ENCODE measurements at places on chromosomes 7 and 10.

- DNase-seq: no peak
These were observed 369.7 kb upstream of the MYO3A start for GRCh38 chr10:25564351-25564750.

GRCh38 chr7:81705206-81705605 lies 64.6 kb downstream of the HGF start:
- no peak for DNase-seq

DNA sequence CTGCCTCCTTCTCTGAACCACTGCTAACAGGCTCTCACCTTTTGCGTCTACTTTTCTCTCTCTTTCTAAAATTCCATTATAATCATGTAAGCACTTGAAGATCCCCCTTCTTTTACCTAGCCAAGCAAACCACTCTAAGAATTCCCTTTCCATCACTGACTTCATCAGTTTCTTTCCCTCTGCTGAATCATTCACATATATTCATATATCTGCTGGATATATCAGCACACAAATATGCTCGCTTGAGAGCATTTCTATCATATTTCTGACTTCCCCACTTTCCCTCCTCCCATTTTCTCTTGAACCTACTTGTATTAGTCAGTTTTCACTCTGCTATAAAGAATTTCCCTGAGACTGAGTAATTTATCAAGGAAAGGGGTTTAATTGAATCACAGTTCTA lies 84.2 kb upstream of the LRRN3 start:
- no peak for DNase-seq

DNA sequence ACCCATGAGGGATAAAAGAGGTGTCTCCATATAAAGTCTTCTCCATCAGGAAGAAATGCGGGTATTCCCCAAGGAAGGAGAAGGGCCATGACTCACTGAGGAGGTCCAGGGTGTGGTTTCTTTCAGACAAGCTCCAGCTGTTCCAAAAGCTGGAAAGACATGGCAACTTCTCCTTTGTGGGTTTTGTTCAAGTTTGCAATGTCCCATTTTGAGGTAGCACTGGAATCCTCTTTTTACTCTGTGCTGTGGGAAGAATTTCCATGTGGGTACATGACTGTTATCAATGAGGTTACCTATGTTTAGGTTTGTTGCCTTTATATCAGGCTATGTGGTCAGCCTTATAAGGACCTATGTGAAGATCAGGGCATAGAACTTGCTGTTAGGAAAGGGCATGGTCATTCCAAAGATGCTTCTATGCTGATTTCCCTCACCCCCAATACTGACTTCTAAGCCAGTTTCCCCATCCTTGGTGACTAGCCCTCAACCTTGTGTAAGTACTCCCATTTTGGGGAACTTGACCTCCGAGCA lies 697.5 kb downstream of the INHBA start:
- DNase-seq: peak; percentile 92

GRCh38 chr7:124032369-124033094 lies at the start of gene TMEM229A:
TSS of gene TMEM229A (minus strand) at chr7:124033067. CDS start at chr7:124033003, 64 bp downstream.
- DNase-seq: peak; percentile 75

GRCh38 chr7:151440799-151441445 lies 981 bp upstream of the CRYGN start:
- no peak for DNase-seq

DNA sequence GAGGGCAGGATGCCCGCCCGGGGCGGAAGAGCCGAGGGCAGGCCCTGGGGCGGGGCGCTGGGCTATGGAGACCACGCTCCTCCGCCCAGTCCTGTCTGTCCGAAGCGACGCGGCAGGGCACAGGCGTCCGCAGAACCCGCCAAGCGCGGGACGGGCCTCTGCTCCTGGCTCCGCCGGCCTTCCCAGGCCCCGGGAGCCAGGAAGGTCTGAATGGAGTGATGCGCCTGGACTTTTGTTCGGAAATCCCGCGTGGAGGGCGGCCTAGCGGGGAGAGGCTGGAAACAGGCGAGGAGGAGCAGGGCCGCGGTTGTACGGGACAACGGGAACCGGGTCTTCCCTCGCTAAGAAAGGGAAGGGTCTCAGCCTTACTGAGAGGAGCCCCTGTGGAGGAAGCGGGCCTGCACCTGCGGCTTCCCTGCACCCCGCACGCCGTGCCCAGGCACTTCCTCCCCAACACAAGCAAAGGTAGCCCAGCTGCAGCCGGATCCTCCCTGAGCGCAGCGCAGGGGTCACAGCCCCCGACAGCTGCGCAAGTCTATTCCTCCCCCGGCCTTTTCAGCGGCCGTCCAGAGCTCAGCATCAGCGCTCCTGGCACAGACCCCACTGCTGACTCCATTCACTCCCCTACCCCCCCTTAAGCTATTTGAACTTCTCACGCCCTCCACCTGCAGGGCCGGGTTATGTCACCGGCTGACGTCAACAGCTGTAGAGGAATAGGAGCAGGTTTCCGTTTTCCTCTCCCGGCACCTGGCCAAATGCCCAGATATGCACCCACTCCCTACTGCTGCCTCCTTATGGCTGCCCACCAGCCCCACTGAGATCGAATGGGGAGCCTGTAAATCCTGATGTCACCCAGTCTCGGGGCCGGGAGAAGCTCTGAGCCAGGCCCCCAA lies 143.2 kb upstream of the RET start:
- no peak for DNase-seq

DNA sequence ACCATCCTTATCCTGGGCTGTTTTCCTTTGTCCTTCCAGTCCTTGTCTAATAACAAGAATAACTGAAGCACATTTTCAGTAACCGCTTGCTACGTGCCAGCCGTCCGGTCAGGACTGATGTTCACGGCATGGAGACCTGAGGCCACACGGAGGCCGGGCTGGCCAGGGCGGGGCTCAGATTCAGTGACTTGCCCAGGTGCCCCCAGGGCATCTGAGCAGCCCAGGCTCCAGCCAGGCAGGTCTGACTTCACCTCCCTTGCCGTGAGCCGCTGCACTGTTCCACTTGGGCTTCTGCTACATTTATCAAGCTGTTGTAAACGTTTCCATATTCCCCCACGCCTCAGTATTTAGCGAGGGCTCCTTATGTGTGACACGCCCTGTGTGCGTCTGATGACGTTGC lies 43.6 kb upstream of the AP5Z1 start:
- no peak for DNase-seq

DNA sequence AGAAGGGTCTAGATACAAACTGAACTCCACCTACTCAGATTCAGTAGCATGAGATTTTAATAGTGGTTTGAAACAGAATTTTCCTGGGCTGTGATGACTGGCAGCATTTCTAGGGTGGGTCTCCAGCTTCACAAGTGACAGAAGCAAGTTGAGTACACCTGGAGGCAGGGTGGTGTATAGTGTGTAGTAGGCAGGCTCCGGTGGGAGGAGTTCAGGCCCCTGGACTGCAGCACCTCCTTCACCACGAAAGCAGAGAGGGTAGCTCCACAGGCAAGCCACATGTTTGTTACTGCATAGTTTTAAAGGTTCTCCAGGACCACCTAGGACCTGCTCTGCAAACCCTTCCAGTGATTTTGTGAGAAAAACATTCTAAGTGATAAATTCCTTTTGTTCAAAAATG lies 347.2 kb downstream of the PARD3 start:
- DNase-seq: no peak

GRCh38 chr10:132383101-132383500 lies 13.9 kb upstream of the PWWP2B start:
- DNase-seq: no peak

DNA sequence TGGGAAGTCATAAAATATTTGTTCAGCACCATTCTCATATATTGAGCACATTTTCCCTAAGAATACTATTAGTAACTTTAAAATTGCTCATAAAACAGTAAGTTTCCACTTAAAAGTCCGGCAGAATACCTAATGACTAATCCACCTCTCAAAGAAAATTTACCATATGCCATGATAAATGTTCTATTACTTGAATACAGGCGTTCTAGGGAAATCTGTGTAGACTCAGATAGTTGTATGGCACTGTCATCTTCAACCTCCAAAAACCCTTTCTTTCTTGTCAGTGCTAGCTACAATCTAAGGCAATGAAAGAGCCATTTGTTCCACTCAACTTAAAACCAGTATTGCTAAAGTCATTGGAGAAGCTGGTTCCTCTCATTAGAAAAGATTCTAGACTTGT lies 7.3 kb downstream of the GPR37 start:
- DNase-seq: peak; percentile 71

DNA sequence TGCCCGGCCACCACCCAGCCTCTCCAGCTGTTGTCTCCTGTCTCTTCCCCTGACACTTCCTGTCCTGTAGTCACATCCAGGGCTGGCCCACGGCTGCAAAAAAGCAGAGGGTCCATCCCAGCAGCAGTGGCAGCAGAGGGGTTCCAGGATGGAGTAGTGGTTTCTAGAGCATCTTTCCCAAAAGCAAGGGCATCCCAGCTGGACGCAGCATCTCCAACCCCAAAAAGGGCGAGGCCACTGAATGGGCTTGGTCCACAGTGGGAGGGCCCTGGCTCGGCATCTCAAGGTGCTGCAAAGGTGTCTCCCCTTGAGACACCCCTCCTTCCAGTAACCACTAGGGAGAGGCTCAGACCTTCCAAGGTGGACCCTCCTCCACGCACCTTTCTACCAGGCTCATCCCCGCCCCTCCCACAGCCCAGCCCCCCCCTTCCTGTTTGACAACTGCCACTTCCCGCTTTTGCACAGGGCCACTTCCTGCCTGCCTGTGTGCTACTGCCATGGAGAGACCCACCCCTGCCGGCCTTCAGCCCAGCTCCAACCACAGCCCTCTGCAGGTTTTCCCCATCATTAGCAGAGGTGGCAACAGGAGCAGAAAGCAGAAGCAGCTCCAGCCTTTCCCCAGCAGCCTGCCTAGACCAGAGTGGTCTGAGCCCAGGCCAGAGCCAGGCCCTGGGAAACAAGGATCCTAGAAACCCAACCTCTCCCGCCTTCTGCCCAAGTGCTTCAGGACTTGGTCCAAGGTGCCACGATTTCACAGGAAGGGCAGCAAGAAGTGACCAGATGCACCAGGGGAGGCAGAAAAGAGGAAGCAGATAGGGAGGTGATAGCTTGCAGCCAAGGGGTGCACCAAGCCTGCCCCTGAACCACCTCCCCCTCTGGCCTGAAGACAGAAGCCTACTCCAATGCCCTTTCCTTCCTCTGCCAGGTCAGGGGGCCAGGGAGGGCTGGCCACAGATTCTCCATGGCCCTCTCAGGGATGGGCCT lies 8.6 kb downstream of the CAMK2G start:
- DNase-seq: no peak

DNA sequence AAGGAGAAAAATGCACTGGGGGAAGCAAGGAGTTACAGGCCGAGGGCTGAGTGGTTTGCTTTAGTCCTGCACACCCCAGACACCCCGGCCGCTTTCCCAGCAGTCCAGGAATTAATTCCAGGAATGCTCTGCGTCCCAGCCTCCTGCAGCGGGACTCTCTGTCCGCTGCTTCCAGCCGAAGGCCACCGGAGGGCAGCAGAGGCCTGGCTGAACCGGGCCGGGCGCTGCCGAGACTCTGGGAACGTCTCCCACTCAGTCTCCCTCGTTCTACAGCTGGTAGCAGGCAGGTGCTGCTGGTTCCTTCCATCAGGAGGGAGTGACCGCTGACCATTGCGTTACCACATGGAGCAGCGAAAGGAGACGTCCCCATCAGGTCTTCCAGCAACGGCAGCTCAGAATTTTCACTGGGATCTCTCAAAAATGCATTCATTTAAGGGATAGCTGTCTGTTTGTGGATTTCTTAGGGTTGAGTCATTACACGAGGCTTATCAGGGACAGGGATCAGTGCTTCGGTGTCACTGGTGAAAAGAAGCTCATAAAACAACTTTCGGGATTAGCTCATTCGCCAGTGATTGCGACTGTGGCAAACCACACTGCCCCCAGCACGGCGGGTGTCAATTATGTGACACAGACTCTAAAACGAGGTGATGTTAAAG lies 24.9 kb upstream of the PITRM1 start:
- peak; percentile 91 for DNase-seq

DNA sequence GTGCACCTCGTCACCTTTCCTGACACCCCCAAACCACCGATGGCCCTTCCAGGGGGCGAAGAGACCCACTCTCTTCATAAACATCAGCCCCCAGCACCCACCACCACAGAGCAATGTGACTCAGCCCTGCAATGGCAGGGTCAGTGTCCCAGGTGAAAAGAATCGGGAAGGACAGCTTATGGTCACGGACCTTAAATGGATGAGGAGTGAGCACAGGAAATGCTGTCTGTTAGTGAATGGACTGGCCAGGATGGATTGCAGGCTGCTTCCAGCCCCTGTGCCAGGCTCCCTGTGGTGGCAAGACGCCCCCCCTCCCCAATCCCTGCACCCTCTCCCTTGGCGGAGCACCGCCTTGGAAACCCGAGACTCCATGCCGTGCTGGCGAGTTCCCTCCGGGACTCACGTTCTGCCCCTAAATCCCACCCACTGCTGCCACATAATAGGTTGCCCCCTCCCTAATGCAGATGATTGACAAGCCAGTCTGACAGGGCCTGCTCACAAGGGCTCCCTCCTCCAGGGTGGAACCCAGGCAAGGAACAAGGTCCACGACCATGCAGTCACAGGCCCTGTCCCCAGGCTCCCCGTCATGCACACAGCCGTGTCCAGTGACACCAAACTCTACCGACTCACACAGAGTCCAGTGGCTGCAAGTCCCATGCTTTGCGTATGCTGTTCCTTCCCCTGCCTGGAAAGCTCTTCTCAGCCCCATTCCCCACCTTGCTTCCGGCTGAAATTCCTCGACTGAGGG lies 7.3 kb downstream of the ASB13 start:
- no peak for DNase-seq

DNA sequence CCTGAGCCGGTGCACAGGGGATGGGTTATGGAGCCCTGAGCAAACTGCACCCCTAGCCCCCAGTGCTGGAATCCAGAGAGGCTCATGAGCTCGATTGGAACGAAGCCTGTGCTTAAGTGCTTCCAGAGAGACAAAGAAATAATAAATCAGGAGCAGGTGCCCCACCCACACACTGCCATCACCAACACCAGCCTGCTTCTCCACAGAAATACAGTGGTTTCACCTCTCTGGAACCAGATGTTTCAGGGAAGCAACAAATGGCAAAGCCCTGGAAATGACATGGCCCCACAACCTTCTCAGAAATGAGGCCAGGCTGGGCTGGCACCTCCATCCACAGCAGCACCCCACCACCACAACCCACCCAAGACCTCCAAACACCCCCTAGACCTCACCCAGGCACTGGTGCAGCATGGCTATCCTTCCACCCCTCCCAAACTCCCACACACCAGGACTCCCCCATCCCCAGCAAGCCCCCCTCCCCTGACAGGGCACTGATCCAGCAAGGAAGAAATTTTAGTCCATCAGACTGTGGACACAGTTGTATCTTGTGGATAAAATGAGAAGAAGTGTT lies 4.1 kb upstream of the SLC18A3 start:
- DNase-seq: no peak

- peak; percentile 70 for DNase-seq
These were observed 108.8 kb upstream of the PCLO start for GRCh38 chr7:83271212-83272099.

All from mesenchymal stem cell (in vitro differentiated cells and primary cell).